ENCODE measurements at places on chromosomes 6 and 20. TPM values are rescaled to one million over a fixed set of nuclear protein-coding genes. Genes with fewer than 3 reads are reported as not detected.

GRCh38 chr6:45566882-45567281 lies 189.1 kb upstream of the SUPT3H start:
- no peaks in the 10 kb centered on the region for H3K27me3 ChIP-seq
- no peak overlapping the region for H3K4me3 ChIP-seq
- H3K4me1 ChIP-seq: no peaks in the 10 kb centered on the region
- H3K27ac ChIP-seq: no peak overlapping the region
- no peaks in the 10 kb centered on the region for H3K36me3 ChIP-seq

- no peak for DNase-seq
- H3K27me3 ChIP-seq: no peaks in the 10 kb centered on the region
- H3K36me3 ChIP-seq: no peaks in the 10 kb centered on the region
- H3K27ac ChIP-seq: no peak overlapping the region
- H3K4me1 ChIP-seq: peaks cover 16% of the 10 kb centered on the region
- H3K4me3 ChIP-seq: no peak overlapping the region
These were observed 182.9 kb upstream of the ECI2 start for GRCh38 chr6:4318321-4318720.

DNA sequence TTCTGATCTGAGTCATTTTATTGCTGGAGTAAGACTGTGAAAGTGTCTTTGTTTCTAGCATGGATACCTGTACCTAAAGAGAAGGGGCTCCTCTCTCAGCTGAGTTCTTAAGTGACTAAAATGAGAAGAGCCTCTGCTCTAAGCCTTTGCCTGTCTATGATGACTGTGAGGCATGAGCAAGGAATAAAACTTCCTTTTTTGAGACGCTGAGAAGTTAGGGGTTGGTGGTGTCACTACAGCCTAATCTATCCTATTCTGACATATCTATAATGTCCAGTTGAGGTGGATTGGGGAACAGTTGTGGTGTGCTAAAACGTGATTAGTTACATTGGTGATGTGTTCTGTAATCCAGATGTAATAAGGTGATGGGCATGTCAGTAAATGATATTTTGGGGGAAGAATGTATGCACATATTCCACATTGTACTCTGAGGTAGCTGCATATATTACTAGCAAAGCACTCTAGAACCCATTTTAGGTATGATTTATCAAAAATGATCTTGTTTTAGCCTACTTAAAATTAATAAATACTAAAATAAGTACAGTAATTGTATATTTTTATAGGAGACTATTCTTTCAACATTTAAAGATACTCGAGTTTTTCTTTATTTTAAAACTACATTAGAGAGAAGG lies 18.1 kb downstream of the ADGRB3 start:
- H3K27me3 ChIP-seq: no peaks in the 10 kb centered on the region
- H3K27ac ChIP-seq: no peak overlapping the region
- no peaks in the 10 kb centered on the region for H3K4me1 ChIP-seq
- DNase-seq: no peak
- H3K4me3 ChIP-seq: no peak overlapping the region

The PLAGL1 gene
- total RNA-seq: 25.9 TPM

- no peak for DNase-seq
- H3K4me3 ChIP-seq: no peak overlapping the region
- no peak overlapping the region for H3K27ac ChIP-seq
- H3K4me1 ChIP-seq: no peaks in the 10 kb centered on the region
- no peaks in the 10 kb centered on the region for H3K27me3 ChIP-seq
These were observed 49.3 kb upstream of the CD2AP start for GRCh38 chr6:47428288-47428687.

Data from stomach (tissue), 19 donors.